Erythroblast (primary cell): ENCODE measurements at places on chromosomes 1 and 21.

- DNase-seq: peak; percentile 13
These were observed 898.6 kb downstream of the AMY1C start for GRCh38 chr1:104648269-104648691.

DNA sequence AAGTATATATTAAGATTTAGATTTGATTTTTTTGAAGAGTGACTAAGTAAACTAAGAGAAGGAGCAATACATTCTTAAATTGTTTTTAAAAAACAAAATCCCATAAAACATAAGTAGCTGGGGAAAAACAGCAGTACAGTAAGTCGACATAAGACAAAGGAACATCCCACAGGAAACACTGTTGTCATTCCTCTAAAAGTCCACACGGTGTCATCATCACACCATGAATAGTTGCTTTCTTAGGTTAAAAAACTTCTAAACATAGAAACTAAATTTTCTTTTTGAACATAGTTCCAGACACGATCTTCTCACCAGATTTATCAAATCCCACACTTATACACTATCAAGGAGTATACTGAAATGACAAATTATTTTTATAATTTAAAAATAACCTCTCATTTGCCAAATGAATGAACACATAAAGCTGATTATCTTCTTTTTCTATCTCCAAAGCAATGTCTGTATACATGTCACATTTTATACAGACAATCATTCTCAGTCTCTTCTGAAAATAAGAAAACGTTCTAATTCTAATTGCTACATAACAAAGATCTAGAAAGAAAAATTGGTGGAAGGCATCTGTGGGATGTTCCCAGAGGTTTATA, 15.8 kb downstream of the ODF2L start:
- DNase-seq: peak; percentile 79

DNA sequence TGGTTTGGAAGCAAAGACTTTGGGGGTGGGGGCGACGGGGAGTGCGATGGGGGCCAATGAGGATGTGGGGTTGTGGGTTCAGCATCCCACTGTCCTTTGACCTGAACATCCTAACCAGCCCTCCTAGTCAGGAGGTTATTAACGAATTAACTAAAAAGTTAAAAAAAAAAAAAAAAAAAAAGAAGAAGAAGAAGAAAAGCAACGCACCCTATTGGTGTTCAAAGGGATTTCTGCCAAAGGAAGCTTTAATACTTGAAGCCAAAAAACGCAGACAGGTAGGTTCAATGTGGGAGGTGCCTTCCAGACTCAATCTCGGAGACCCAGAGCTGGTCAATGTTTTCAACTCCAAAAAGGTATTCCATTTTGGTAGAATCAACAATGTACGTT, 2.2 kb downstream of the CLIC6 start:
- DNase-seq: no peak

DNA sequence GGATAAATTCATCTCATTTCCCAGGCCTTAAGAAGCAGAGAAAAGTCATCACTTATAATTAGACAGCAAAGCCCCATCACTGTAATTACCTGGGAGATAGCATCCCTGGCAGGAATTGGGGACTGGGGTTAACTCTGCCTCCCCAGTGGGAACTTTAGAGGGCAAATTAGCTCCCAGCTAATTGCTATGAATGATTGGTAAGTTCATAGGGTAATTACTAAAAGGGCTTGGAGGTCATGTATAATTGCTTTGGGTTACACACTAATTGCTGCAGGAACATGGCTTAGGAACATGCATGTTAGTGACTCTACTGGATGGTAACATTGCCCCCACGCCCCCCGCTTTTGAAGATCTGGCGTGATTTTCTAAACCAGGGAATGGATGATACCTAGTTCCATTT, 64.8 kb downstream of the UBE2T start:
- no peak for DNase-seq

DNA sequence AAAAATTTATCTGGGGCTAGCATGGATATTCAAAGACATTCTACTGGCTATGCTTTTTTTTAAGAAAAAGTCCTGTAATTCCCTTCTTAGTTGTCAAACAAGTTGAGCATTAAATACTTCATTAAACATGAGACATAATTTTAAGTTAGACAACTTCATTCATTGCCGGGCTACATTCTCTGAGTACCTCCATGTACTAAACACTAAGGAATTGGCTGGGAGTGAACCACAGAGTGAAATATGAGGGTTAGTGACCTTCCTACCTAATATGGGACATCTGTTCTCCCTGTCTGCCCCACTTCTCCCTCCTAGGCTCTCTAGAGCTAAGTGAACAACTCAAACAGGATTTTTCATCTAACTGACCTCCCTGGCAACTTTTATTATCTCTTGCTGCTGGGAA, 370.4 kb downstream of the VAV3 start:
- no peak for DNase-seq

- no peak for DNase-seq
These were observed 49.6 kb upstream of the ADAR start for GRCh38 chr1:154657556-154657955.

DNA sequence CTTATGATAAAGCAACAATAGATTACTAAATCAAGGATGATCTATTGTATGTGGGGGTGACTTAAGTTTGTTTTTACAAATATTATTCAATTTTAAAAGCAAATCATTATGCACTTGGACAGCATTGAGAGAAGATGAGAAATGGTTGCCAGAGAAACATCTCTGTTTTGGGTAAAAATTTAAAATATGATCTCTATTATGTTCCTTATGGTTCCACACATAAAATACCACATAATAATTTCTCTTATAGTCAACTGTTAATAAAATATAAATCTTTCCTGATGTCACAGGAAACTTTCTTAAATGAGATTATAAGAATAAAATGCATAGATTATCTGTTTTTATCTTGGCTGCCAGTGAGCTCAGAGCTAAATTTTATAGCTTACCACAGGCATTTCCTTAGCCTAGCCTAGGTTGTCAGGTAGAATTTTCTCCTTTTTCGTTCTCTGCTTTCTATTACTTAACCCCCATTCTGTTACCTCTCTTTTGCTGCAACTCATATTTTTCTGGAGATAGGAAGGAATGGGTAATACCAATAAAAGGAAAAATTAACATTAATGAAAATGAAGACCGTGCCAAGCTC, 109.7 kb downstream of the TGFB2 start:
- DNase-seq: no peak

- no peak for DNase-seq
These were observed 2.1 kb downstream of the GUK1 start for GRCh38 chr1:228142155-228142691.

- peak; percentile 19 for DNase-seq
These were observed at the start of gene TRIM17 for GRCh38 chr1:228416217-228416933. TRIM17 (minus strand) TSS chr1:228416861; CDS start chr1:228415072, 1,789 bp downstream.

GRCh38 chr1:227790034-227790400, 25.5 kb upstream of the PRSS38 start:
- DNase-seq: no peak

DNA sequence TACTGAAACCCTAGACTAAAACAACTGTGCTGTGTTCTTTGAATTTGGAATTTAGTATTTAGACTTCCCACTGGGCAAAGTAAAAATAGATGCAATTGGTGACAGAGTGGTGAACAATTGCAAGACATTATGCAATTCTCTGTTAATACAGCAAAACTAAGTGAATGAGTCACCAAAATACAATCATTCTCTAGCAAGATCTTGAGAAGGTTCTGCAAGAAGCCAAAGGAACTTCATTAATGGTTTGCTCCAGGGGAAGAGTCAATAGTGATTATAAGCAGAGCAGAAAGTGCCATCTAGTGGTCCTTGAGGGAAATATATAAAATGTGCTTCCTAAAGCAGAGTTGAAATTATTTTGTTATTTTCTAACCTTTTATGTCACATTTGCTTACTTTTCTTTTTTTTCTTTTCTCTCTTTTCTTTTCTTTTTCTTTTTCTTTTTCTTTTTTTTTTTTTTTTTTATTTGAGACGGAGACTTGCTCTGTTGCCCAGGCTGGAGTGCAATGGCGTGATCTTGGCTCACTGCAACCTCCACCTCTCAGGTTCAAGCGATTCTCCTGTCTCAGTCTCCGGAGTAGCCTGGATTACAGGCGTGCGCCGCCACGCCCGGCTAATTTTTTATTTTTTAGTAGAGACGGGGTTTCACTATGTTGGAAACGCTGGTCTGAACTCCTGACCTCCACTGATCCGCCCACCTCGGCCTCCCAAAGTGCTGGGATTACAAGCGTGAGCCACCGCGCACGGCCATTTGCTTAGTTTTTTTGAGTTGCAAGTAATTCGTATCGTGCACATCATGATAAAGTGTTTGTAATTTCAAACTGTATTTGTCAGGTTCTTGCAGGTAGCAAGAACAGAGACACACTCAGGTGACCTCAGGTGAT, 99.2 kb downstream of the CTH start:
- peak; percentile 70 for DNase-seq

GRCh38 chr1:241639623-241640148, 483 bp downstream of the CHML start:
- peak; percentile 78 for DNase-seq

- no peak for DNase-seq
These were observed 104.1 kb downstream of the NTNG1 start for GRCh38 chr1:107244709-107245500.

DNA sequence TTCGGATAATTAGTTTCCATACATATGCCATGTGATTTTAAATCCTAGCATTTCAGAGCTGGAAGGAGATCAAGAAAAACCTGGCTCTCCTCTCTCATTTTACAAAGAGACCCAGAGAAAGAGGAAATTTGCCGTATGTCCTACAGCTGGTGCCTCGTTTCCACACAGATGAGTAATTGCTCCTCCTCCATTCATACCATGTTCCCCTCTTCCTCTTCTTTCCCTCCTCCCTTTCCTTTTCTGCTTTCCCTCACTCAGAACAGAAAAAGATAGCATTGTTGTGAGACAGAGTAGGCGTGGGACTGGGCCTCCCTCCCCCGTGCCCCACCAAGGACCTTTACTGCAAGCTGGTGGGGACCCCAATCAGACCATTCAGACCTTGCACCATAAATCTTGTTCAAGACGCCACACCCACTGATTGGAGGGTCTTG, 13.7 kb upstream of the SLC44A3 start:
- DNase-seq: no peak

DNA sequence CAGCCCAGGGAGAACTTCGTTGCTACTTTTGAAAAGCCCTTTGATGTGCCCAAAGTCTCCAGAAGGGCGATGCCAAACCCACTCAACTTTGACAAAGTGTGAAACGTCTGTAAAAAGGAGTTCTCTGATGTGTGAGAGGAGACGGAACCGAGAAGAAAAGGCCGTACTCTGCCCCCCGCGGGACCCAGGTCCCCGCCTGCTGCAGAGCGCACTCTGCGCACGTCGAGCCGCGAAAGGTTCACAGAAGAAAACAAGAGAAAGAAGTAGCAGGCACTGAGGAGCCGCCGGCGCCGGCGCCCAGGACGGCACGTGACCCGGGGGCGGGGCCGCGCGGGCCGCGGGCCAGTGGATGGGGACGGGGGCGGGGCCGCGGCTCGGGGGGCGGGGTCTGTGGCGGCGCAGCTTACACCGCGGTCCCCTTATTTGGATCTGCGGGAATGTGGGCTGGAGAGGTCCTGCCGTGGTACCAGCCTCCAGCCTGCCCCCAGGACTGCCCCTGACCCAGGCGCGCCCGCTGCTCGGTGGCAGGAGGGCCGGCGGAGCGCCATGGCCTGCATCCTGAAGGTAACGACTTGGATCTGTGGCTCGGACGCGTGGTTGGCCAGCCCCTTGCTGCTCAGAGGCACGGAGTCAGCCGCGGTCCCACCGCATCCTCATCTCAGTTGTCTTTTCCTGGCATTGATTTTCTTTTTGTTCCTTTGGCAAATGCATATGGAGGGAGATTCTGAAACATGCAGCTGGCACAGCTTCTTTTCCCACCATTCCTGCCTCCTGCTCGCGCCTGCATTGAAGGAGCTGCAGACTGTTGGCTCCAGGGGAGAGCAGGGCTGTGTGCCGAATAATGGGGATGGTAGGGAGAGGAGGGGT, at the start of gene ST6GALNAC3:
Gene ST6GALNAC3, plus strand, starts transcription at position 426 of the 867 bp plus-strand sequence.
- peak; percentile 86 for DNase-seq

GRCh38 chr21:17610911-17611310, 1.8 kb downstream of the BTG3 start:
- DNase-seq: peak; percentile 65

GRCh38 chr1:224753491-224753890, 137.4 kb downstream of the CNIH3 start:
- DNase-seq: no peak

GRCh38 chr1:211816586-211816985, 14.0 kb downstream of the LPGAT1 start:
- DNase-seq: no peak

- DNase-seq: no peak
These were observed 104.2 kb downstream of the IGSF21 start for GRCh38 chr1:18211764-18212163.

DNA sequence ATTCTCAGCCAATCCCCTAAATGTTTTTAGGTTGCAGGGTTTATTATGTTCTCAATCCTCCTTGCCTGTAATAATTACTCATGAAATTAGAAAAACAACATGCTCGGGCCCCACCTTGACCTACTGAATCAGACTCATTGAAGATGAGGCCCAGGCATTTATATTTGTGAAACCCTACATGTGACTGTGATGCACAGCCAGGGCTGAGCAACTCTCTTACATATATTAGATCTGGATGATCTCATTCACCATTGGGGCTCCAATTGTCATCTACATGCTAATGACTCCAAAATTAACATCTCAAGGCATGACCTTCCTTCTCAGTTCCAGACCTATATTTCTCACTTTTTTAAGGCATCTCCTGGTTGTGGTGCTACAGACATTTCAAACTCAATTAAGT, 103.3 kb downstream of the WDR3 start:
- DNase-seq: no peak
